ENCODE measurements at places on chromosomes 2 and 18. TPM values are rescaled to one million over a fixed set of nuclear protein-coding genes. Genes with fewer than 3 reads are reported as not detected.
A peak's percentile ranks its signal among the peaks of the same experiment; 100 is the strongest.

GRCh38 chr2:70121627-70122372, 34.5 kb downstream of the PCBP1 start:
- H3K4me3 ChIP-seq, result no peak overlapping the region
- H3K27me3 ChIP-seq, result no peaks in the 10 kb centered on the region
- H3K36me3 ChIP-seq, result no peaks in the 10 kb centered on the region
- H3K4me1 ChIP-seq, result peaks cover 36% of the 10 kb centered on the region
- DNase-seq, result peak; percentile 12

DNA sequence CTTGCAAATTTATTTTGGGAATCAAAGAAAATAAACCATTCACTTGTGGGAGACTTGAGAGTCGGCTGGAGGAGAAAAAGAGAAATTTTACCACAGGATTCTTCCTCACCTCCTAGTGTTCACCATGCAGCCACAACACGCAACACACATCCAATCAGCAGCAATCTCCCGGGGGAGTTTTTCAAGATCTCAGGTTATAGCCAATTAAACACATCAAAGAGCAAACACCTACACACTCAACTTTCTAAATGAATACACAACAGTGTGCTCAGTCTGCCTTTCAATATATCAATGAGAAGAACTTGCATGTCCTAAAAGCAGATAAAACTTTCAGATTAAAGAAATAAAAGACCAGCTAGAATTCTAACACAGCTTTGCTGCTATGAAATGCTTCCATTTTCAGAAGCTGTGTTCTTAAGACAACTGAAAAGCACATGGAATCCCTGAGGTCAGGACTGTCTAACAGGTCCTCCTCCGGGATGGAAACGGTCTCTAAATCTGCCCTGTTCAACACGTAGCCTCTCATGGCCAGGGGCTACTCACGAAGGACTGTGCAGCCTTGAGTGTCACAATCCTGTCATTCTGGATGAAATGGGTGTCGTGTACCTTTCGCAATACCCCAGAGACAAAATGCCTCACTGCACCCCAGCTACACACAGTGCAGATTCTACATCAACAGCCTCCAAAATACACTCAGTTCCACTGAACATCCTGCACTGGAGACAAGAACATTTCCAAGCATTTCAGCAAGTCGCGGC, 84.2 kb downstream of the ZNF516 start:
- no peaks in the 10 kb centered on the region for H3K27me3 ChIP-seq
- no peak overlapping the region for H3K4me3 ChIP-seq
- peaks cover 39% of the 10 kb centered on the region for H3K4me1 ChIP-seq
- DNase-seq, result no peak
- H3K27ac ChIP-seq, result no peak overlapping the region

DNA sequence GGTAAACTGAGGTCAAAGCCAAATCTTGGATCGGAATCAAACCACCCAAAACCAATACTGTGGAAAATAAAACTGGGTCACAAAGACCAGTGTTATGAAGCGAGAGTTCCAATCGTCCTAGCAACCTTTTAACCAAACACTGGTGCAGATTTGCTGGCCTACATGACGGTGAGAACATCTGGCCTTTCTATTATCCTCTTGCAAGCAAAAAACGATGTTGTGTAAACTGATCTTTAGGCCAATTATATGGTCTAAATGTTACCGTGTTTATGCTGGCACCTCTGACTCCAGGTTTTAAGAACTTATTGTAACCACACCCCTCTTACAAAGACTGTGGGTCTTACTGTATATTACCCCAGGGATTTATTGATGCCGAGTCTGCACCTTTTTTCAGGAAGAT, 145.9 kb downstream of the GFPT1 start:
- H3K27me3 ChIP-seq, result no peaks in the 10 kb centered on the region
- DNase-seq, result no peak
- peaks cover 35% of the 10 kb centered on the region for H3K36me3 ChIP-seq
- H3K4me3 ChIP-seq, result no peak overlapping the region

DNA sequence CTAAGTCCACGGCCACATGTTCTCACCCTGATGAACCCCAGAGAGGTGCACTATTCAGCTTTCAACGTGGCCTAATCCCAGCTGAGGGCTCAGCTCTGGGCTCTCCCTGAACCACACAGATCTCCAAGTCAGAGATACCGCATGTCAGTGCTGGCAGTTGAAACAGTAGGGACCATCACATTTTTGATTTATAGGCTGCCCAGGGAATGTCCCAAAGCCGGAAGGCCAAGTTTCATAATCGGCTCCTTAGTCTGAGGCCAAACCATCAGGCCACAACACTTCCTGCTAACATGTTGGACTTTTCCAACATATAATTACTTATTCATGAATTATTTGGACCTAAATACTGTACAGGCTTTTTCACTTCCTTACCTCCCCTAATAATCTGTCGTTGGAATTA, 91.9 kb upstream of the KLHL29 start:
- H3K27me3 ChIP-seq, result no peaks in the 10 kb centered on the region
- H3K27ac ChIP-seq, result no peak overlapping the region
- H3K36me3 ChIP-seq, result no peaks in the 10 kb centered on the region
- H3K4me3 ChIP-seq, result no peak overlapping the region
- no peak for DNase-seq

CYP27C1 gene
- total RNA-seq, result 11.7 TPM

DNA sequence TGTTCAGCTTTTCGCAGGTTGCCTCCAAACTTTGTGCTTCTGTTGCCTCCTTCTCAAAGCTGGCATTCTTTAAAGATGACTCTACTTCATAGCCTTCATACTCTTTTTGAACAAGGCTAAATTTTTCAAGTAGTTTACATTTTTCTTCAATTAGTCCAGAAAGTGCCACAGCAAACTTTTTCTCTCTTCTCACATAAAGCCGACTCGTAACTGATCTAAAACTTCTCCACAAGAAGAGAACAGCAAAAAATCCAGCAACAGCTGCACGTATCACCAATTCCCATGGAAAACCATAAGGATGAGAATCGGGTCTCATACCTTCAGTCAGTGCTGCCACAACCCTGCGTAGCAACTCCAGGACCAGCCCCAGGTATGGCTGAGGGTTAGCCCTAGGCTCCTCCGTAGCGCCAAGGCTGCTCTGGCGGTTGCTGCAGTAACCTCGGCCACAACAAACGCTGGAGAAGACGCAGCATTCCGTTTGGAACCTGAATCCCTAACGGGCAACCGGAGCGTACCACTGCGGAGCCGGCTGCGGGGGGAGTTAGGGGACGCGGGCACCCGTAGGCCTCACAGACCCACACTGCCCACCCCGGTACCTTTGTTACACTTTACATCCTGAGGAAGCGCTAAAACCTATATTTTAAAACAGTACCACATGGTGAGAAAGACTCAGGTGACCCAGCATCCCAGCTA, at the start of gene CTAGE1:
CTAGE1 (minus strand) TSS at position 420 of the 693 bp plus-strand sequence; CDS start at position 316, 104 bp downstream.
- no peak for DNase-seq
- H3K27me3 ChIP-seq, result no peaks in the 10 kb centered on the region
- H3K4me1 ChIP-seq, result peaks cover 13% of the 10 kb centered on the region
- H3K36me3 ChIP-seq, result no peaks in the 10 kb centered on the region

DNA sequence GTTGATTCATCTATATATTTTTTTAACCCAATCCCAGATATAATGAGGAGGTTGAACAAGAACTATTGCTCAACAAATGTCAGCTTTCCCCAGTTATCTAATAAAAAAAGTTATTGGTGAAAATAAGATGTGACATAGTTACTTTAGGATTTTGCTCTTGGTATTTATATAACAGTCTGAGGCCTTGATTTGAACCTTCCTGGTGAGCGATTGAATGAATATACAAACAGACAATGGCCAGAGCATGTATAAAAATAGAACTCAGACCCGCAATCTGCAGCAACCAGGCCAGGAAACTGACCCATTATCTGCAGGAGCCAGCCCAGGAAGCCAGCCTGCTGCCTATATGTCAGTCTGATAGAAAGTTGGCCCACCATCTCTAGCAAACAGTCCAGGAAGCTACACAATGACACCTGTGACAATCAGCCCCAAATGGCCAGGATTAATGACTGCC, 81.6 kb downstream of the HS6ST1 start:
- H3K27ac ChIP-seq, result peak overlapping the region; percentile 85
- H3K36me3 ChIP-seq, result no peaks in the 10 kb centered on the region
- H3K27me3 ChIP-seq, result no peaks in the 10 kb centered on the region

- H3K27ac ChIP-seq, result no peak overlapping the region
- no peak for DNase-seq
- peaks cover 11% of the 10 kb centered on the region for H3K4me1 ChIP-seq
- no peaks in the 10 kb centered on the region for H3K27me3 ChIP-seq
- no peak overlapping the region for H3K4me3 ChIP-seq
- no peaks in the 10 kb centered on the region for H3K36me3 ChIP-seq
Measured at GRCh38 chr18:9898792-9899549, 13.2 kb downstream of the TXNDC2 start.

DNA sequence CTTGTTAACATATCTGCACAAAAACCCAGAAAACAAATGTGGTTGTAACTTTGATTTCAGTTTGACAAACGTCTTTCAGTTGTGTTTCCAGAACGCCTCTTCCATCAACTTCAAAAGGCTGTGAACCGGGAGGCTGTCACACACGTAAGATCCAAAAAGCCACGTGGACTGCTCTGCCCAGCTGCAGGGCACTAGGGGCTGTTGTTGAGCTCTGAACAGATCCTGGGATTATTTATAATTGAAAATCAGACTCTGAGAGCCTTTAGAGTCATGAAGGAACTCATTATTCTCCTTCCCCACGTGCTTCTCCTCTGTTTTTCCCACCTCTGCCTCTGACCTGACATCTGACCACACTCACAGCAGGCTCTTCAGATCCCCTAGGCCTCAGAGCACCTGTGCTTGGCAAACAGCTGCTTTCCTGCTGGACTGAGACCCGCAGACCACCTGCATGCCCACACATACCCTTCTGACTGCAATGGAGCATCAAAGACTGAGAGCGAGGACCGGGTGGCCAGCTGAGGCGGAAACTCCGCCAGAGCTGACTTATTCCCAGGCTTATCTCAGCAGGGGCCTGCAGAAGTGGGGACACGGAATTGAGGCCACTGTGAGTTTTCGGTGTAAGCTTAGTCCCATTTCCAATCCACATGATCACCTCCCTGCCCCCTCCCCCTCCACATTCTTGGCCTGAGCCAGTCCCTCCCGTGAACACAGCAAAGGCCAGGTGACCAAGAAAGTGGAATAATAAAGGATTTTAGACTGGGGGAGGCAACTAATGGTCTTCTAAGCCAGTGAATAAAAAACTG, 114.8 kb downstream of the ATL2 start:
- no peaks in the 10 kb centered on the region for H3K36me3 ChIP-seq
- peaks cover 17% of the 10 kb centered on the region for H3K4me1 ChIP-seq

- H3K4me3 ChIP-seq, result no peak overlapping the region
- no peaks in the 10 kb centered on the region for H3K4me1 ChIP-seq
- H3K36me3 ChIP-seq, result no peaks in the 10 kb centered on the region
- H3K27ac ChIP-seq, result no peak overlapping the region
- H3K27me3 ChIP-seq, result peaks cover 20% of the 10 kb centered on the region
Measured at GRCh38 chr2:100620481-100620880, 57.7 kb downstream of the PDCL3 start.

DNA sequence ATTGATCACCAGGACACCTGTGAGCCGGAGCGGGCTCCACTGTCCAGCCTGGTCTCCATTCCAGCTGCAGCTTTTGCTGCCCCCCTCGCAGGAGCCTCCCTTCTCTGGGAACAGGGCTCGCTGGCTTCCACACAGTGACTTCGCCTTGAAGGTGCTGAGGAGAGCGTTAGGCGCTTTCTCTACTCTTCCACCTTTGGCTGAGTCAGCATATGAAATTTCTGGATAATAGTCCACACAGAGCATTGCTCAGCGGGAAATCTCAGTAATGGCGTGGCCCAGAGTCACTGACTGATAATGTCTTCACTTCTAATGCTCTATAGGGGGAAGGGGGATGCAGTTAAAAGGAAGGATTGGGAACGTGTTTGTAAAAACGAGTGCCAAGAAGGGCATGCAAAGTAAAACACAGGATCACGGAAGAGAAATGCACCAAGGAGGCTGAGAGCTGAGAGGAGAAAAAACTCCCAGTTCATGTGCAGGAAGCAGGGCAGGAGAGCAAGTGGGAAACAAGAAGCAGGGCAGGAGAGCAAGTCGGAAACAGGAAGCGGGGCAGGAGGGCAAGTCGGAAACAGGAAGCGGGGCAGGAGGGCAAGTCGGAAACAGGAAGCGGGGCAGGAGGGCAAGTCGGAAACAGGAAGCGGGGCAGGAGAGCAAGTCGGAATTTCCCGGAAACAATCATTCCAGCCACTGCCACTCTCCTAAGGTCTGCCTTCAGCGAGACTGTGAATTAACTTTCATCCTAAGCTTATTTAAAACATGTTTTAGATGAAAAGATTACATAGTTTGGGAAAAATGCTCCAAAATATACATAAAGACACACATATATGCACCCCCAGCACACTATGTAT, 77.7 kb downstream of the MYT1L start:
- H3K27ac ChIP-seq, result no peak overlapping the region
- no peaks in the 10 kb centered on the region for H3K4me1 ChIP-seq
- no peak overlapping the region for H3K4me3 ChIP-seq
- H3K36me3 ChIP-seq, result no peaks in the 10 kb centered on the region
- DNase-seq, result no peak

DNA sequence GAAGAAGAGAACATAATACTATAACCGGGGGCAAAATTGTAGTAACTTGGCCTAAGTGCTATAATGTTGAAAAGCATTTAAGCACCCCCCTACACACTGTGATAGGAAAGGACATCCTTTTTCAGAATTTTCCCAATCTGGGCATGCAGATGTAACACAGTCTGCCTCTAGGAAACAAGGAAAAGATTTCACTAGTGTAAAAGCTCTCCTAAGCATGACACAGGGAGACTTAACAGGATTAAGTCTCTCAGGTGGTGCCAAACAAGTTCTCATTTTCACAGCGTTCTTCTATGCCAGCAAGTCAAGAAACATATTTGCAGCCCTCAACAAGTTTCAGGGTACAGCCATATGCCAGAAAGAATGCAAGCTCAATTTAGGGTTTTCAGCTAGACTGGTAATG, 53.0 kb downstream of the NCKAP5 start:
- DNase-seq, result no peak
- no peak overlapping the region for H3K4me3 ChIP-seq
- H3K27me3 ChIP-seq, result no peaks in the 10 kb centered on the region
- no peaks in the 10 kb centered on the region for H3K36me3 ChIP-seq
- no peak overlapping the region for H3K27ac ChIP-seq

ARHGAP28 gene
- 17.9 TPM for total RNA-seq

LONRF2 gene
- total RNA-seq, result 1.7 TPM

DNA sequence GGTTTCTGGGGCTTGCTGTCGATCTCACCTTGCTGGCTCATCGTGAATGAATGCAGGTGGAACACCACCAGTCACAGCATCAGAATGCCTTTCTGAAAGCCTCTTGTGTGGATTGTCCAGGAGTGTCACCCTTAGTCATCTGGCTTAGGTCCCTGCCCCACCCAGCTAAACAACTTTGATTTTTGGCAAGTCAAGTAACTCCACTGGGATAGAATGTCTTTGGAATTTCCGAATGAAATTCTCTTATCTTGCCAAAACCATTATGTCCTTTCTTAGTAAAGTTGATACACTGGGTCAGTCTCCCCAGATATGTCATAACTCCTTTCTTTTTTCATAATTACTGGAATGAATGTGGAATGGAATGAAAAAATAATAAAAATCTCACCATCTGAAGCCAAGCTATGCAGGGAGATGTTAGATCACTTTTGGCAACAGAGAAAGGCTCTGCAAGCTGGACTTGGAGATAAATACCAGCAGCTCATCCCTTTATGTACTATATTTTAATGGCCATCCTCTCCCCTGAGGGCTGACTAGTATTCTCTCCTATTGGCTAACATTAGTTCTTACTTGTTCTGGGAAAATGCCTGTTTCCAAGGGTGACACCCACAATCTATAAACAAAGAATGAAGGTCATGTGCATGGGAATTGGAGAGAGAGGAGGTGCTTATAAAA, 35.4 kb downstream of the INSIG2 start:
- H3K4me3 ChIP-seq, result no peak overlapping the region
- no peak for DNase-seq
- peak overlapping the region; percentile 55 for H3K27ac ChIP-seq
- peaks cover 23% of the 10 kb centered on the region for H3K4me1 ChIP-seq
- no peaks in the 10 kb centered on the region for H3K36me3 ChIP-seq

Measured in chondrocyte (in vitro differentiated cells).